Right forelimb (tissue), 1 donor: ENCODE measurements at places on chromosomes 5 and 9.
A peak's percentile ranks its signal among the peaks of the same experiment; 100 is the strongest.

DNA sequence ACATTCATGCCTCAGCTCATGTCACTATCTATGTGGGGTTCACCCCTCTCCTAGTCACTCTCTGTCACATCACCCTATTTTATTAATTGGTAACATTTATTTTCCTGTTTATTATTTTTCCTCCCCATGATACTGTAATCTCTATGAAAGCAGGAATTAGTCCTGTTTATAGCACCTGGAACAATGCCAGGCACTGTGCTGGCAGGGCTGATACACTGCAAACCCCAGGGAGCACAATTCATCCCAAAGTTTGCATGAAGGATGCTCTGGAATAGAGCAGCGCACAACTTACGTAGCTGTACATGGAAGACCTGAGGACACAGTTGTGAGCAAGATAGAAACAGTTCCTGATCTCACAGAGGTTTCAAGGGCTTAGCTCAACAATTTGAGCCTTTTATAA is 103.2 kb downstream of the NSG2 start:
- DNase-seq = no peak

GRCh38 chr5:159337016-159337955 is 7.0 kb upstream of the IL12B start:
- DNase-seq = no peak

DNA sequence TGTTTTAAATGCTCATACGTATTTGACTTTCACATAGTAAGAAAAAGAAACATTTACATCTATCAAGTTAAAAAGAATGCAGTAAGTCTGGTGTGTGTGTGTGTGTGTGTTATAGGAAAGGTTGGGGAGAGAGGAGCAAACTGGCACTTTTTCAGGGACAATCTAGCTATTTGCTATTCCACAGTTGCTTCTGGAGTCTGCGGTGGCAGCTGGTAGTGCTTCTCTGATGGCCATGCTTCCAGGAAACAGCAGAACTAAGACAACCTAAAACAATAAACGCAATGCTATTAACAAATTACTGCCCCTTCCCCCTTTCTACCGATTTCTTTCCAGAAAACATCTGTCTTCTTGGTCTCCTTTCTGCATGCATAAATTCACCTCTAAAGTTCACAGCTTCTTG is 70.0 kb upstream of the CDH10 start:
- DNase-seq = no peak

DNA sequence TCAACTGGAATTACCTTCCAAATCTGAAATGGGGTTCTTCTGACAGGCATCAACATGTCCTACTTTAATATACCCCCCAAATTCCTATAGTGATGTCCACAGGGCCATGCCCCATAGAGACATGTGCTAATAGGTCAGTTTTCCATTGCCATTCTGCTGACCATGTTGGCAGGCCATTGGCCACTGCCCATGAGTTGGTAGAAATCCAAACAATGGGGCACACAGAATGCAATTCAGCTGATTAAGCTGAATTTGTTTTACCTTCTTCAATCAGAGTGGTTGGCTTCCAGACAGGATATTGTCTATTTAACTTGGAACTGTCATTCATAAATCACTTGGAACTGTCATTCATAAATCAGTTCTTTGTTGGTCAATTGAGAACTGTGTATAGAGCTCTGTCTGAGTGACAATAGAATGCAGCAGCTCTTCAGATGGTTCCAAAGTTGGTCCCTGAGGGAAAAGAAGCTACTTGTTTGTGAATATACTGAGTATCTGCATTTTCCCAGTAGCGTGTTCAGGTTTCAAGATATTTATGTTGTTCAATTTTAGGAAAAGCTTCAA is 336.9 kb downstream of the DRD1 start:
- no peak for DNase-seq

DNA sequence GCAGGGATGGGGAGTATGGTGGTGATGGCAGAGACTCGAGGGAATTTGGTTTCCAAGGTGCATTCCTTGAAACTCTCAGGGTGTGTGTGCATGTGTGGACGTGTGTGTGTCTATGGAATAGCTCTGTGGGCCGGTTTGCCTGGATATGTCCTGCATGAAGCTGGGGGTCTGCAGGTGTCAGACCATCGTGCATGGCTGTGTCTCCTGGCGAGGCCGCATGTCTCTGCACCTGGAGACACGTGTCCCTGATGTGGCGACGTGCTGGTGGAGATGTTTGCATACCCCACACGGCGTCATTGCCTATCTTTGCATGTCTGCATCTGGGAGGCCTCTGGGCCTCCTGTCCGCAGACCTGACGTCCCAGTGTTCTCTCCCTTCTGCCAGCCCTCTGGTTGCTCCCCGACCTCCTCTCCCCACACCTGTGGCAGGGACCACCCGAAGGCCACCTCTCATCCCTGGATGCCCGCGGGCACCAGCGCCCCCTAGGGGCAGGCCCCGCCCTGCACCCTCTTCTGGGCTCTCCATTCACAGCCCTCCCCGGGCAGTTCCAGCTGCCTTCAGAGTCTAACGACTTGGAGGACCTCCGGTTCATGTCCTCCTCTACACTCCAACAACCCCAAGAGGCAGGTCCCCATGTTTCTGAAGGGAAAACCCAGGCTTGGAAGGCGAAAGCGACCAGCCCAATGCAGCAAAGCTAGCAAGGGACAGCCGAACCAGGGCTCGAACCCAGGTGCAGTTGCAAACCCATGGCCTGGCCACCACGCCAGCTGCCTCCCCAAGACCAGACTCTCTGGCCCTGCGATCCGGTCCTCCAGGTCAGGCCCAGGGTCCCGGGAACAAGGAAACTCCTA is 88.6 kb downstream of the LMX1B start:
- DNase-seq = peak; percentile 45

DNA sequence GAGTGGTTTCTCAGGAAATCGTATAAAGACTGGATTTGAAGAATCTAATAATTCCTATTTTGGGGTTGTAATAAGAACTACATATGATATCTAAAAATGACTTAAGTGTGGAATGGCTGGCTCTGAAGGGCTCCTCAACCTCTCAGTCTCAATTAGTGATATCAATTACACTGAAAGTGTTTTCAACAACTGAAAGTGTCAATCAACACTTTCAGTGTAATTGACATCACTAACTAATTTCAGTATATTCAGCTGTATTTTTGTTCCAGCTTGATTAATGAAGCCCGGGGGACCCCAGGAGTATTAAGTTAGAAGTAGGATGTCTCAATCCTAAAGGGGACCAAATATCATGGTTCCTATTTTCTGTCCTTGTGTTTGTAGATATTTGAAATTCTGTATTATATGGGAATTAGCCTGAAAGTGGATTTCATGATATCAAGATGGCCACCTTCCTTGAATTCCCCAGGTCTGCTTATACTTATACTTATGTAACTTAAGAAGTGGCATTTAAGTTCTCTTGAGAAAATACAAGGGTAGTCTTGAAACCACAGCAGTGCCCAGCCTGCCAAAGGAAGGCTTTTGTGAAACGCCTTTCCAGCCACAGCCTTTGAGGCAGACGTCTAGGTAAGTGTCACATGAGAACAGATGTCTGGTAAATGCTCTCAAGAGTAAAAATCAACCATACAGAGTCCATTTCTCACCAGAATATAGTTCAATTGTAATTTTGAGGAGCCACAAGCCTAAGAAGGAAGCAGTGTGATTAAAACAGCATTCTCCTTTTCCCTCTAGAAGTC is 4.6 kb downstream of the BASP1 start:
- DNase-seq = no peak

GRCh38 chr9:124356745-124357390 is 58.4 kb downstream of the PSMB7 start:
- DNase-seq = no peak

GRCh38 chr9:111381006-111381405 is 51.0 kb upstream of the OR2K2 start:
- DNase-seq = no peak

DNA sequence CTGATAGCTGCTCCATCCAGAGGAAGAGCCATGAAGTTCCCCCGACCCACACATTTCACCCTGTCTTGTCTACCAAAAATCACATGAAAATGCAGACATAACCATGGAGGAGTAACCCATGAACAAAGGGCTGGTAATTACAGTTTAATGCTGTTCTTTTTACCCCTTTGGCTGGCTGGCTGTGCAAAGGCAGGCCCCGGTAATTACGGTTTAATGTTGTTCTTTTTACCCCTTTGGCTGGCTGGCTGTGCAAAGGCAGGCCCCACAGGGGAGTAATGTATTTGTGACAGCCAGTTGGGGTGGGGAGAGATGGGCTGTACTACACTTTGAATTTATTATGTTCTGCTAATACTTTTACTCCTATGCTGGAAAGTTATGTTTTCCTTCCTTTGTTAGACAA is 41.7 kb downstream of the PIK3R1 start:
- no peak for DNase-seq

DNA sequence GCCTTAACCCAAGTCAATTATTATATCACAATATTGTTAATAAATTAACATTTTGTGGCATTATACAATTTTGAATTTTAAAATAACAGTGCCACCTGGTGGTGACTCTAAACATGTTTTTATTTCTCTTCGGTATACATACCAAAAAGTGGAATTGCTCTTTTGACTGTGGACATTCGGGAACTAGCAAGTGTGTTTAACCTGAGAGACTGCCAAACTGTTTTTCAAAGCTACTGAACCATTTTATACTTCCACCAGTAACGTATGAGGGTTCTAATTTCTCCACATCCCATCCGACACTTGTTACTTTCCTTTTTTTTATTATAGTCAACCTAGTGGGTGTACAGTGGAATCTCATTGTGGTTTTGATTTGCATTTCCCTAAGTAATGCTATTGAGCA is 18.3 kb upstream of the HSDL2 start:
- no peak for DNase-seq

GRCh38 chr5:174531782-174532191 is 192.6 kb upstream of the MSX2 start:
- DNase-seq = no peak

GRCh38 chr5:134579284-134579771 is 53.3 kb downstream of the SAR1B start:
- no peak for DNase-seq

DNA sequence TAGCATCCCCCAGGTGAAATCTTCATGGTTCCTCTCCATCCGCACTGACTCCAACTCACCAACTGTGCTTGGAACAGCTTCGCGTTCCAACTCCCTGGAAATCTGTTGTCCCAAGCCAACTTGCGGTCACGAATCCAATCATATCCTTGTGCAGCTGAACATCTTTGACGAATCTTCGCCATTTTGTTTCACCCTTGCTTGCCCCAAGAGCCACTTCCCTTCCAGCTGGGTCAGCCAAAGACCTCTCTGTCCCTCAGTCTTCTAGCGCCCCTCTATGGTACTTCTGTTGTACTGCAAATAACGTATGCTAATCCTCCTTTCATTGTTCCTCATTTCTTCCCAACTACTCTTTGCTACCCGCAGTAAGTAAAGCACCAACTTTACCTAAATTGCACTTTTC is 61.0 kb upstream of the TARS1 start:
- DNase-seq = no peak

DNA sequence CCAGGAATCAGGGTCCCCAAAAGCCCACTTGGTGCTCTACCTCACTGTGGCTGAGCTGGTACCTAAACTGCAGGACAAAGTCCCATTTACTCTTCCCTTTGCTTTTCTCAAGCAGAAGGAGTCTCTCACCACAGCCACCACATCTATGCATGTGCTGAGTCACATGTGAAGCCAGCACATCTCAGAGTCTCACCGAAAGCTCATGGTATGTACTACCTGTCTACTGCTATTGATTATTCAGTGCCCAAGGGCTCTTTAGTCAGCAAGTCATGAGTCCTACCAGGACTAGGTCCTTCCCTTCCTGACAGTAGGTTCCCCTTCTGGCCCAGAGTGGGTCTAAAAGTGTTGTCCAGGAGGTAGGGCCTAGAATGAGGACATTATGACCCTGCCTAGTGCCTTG is 130.7 kb upstream of the NTRK2 start:
- DNase-seq = no peak

- DNase-seq = no peak
These were observed 179.0 kb upstream of the SGCD start for GRCh38 chr5:156147944-156148285.

DNA sequence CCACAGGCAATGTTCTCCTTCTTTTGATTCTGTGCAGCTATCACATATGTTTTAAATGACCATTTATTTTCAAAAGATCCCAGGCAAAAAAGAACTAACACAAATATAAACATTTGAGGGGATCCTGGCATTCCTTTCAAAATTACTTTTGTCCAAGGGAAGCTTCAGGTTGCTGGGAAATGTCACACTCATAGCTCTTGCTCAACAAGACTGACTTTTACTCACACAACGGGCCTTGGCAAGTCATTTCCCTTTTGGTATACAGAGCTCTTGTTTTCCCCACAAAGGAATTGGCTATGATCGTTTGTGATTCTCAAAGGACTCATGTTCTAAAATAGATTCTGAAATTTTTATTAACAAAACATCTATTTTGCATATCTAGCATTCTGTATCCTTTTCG is 4.5 kb upstream of the PALM2AKAP2 start:
- no peak for DNase-seq

DNA sequence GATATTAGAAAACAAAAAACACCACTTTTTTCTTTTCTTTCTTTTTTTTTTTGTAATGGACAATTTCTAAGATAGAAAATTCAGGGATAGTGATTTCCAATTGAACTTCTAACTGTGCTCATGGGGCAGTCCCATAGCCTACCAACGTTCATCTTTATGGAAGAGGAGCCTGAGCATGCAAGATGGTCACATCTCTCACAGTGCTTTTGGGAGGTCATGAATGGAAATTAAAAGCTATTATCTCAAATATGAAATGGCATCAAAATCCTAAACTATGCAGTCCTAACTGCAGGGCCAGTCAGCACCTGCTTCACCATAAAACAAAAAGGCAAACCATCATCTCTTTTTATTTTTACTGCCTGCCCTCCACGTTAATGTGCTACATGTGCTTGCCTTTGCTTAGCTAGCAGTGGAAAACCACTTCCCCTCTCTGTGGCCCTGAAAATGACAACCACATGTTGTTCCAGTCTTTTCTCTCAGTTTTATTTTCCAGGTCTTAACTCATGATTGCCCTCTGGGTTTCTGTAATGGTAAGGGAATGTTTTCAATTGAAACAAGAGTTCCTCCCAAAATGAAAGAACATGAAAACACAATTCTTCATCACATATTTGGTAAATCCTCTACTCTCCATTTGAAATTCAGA is 16.7 kb downstream of the IFNB1 start:
- no peak for DNase-seq

- no peak for DNase-seq
These were observed 524.1 kb downstream of the TMEM38B start for GRCh38 chr9:106218427-106218826.

GRCh38 chr9:88197016-88197415 is 58.7 kb upstream of the SPATA31C2 start:
- DNase-seq = no peak

- DNase-seq = peak; percentile 27
These were observed 29.3 kb downstream of the B4GALT1 start for GRCh38 chr9:33137781-33138264.

- no peak for DNase-seq
These were observed 36.4 kb downstream of the GLT6D1 start for GRCh38 chr9:135602789-135603481.

DNA sequence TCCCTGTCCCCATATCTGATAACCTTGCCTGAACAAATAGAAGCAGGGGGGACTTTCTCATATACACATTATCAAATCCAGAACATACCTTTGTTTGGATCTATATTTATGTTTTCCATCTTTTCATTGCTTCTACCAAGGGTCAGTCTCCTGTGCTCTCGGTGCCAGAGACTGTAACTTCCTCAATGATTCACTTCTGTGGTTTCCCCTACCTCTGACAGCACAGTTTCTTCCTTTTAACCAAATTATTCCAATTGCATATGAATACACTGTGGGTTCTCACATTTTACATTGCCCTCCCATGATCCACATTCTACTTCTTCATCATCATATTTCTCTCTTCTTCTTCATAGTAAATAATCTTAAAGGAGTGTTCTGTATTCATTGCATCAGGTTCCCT is 32.2 kb downstream of the NMUR2 start:
- no peak for DNase-seq

- DNase-seq = no peak
These were observed 449.5 kb downstream of the AGTPBP1 start for GRCh38 chr9:85292261-85292660.
